ENCODE measurements at places on chromosomes 1 and 21.

DNA sequence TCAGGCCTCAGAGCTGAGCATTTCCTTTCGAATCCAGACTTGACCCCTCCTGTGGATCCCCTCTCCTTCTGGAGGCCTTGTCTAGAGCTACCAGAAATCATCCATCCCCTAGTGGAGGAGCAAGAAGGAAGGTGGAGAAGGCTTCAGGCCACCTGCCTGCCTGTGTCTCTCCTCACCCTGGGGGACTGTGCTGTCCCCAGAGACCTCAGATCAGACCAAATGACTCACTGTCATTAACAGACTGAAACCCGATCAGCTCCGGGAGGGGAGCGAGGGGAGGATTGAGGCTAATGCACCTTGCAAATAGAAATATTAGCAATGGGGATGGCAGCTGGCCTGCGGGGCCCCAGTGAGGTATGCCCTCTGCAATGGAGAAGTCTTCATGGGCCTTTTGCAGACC, 2.1 kb downstream of the MYBPH start:
- DNase-seq: no peak

DNA sequence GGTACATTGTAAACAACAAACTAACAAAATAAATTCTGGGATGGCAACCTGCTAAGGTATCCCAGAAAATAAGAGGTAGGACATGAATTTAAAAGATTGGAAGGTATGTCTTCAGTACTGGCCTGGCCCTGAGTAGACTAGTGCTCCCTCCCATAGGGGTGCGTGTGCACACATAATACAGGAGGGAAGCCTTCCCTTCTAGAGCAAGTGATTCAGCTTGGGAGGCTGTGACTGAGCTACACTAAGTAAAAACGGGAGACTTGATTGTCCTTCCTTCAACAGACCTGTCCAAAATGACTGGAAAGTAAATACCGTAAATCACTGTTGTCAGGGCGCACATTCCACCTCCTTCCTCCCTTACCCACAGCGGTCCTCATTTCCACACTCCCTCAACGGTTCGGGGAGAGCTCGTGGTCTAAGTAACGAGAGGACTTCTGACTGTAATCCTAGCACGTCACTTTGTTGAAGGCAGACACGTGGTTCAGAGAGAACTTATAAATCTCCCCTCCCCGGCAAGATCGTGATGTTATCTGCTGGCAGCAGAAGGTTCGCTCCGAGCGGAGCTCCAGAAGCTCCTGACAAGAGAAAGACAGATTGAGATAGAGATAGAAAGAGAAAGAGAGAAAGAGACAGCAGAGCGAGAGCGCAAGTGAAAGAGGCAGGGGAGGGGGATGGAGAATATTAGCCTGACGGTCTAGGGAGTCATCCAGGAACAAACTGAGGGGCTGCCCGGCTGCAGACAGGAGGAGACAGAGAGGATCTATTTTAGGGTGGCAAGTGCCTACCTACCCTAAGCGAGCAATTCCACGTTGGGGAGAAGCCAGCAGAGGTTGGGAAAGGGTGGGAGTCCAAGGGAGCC, at the start of gene TGFB2:
Gene TGFB2 (plus strand): TSS at position 523 of the 859 bp plus-strand sequence. CDS start 1,366 bp downstream, outside the sequence.
- no peak for DNase-seq

- no peak for DNase-seq
Observed at GRCh38 chr1:22969304-22969709, 3.4 kb downstream of the LACTBL1 start.

- DNase-seq: no peak
Observed at GRCh38 chr1:160419838-160420169, 19.4 kb downstream of the VANGL2 start.

DNA sequence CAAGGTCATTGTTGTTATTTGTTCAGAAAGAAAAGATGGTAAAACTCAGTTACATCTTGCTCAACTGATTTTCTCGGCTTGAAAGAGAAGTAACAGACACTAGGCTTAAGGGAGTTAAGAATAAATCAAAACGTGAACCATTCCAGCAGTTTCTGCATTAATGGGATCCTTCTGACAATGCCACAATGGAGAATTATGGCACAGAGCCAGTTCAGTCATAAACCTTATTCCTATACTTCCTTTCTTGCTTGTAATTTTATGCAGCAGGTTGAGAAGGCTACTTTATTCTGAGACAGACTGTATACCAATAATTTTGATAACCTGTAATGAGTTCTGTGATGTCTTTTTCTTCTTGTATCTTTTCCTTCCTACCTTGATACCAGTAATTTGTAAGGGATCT, 167.0 kb downstream of the C1orf21 start:
- DNase-seq: no peak

DNA sequence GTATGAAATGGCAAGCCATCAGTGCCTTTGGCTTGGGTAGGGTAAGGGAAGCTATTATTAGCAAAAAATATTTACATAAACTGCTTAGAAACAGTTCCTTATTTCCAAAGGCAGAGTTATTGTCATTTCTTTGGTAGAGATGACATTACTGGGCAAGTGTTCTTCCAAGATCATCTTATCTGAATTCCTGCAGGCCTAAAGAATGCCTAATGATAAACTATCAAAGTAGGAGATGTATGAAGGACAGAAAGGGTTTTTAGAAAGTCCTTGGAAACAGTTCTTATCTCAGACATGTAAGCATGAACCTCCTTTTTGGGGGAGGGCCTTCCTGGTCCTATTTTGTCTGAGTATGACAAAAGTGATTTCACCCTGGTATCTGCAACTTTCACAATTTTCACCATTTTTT, 5.1 kb upstream of the FRRS1 start:
- no peak for DNase-seq

- DNase-seq: no peak
Observed at GRCh38 chr1:145908653-145909052, 1.2 kb downstream of the ITGA10 start.

GRCh38 chr1:227033880-227034279, 93.8 kb downstream of the COQ8A start:
- no peak for DNase-seq

Data from T-helper 22 cell (primary cell).